ENCODE measurements at places on chromosomes 6 and 20.

DNA sequence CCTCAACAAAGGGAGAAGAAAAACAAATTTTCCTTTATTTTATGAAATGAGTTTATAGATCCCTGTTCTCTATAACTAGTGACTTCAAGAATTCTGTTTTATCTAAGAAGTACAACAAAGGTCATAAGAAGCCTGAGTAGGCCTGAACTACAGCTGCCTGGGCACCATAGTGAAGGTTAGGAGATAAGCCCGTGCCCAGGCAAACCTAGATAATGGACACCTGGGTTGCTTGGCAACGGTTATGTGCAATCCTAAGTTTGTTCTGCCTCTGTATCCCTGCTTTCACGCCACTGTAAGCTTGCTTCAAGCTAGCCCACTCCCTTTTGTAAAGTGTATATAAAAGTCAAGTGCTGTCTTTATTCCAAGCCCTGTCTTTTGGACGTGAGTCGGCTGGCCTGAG lies 23.2 kb downstream of the SCGN start:
- no peak for DNase-seq

- DNase-seq, result no peak
Measured at GRCh38 chr6:1600764-1601157, 9.0 kb upstream of the FOXC1 start.

DNA sequence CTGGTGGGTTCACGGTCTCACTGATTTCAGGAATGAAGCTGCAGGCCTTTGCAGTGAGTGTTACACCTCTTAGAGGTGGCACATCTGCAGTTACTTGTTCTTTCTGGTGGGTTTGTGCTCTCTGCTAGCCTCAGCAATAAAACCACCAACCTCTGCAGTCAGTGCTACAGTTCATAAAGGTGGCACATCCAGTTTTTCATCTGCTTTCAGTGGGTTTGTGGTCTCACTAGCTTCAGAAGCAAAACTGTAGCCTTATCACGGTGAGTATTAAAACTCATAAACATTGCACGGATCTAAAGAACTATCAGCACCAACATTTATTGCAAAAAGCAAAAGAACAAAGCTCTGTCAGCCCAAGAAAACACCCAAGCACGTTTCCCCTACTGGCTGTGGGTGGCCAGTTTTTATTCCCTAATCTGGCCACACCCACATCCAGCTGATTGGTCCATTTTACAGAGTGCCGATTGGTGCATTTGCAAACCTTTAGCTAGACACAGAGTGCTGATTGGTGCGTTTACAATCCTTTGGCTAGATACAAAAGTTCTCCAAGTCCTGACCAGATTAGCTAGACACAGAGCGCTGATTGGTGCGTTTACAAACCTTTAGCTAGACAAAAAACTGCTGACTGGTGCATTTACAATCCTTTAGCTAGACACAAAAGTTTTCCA lies 3.4 kb upstream of the TMEM14C start:
- no peak for DNase-seq

- no peak for DNase-seq
Measured at GRCh38 chr6:143333749-143334520, 116.6 kb downstream of the ADAT2 start.

DNA sequence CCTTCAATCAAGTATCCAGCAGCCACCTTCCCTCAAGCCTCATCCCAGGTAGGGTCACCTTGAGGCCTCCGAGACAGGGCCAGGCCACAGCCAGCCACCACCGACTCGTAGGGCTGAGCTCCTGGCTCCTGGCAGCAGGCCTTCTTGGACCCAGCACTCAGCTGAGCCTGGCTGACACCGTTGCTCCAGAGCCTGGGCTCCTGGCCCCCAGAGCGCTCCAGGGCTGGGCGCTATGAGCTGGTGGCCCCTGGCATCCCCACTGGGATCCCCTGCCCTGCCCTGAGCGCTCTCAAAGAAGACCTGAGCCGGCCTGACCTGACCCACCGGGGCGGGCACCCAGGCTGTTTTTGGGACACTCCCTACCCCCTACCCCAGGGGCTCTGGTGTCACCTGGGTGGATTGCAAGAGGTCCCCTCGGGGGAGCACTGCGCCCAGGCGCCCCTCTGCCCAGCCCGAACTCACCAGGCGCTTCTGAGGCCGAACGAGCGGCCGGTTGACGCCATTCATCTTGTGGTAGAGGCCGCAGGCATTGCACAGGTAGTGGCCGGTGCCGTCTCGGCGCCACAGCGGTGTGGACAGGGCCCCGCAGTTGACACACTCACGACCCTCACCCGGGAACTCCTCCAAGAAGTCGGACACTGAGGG lies 2.7 kb downstream of the GATA5 start:
- no peak for DNase-seq

DNA sequence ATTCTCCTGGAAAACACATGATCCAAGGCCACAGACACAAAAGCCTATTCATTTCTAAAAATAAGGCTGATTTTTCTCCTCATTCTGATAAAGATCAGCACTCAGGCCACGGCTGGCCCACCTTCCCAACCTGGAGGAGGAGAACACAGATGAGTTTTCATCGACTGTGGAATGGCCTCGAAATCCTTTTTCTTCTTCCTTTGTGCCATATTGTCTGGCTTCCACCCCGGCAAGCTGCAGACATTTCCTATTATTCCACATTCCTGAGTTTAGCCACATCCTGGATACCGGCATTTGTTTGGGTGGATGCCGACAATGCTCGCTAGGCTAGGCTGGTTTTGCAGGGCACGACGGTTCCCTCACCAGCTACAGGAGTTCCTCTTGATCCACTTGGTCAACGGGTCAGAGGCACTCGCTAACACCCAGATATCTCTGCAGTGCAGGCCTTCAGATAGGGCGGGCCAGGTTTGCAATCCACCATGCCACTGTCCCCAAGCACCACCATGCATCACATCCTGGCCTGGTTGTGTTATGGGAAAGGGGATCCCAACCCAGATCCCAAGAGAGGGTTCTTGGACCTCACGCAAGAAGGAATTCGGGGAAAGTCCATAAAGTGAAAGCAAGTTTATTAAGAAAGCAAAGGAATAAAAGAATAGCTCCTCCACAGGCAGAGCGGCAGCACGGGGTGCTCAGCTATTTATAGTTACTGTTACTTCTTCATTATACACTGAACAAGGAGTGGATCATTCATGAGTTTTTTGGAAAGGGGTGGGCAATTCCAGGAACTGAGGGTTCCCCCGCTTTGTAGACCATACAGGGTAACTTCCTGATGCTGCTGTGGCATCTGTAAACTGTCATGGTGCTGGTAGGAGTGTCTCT lies 4.2 kb upstream of the CTSZ start:
- DNase-seq, result no peak

- DNase-seq, result no peak
Measured at GRCh38 chr6:110488606-110489190, 12.3 kb upstream of the SLC22A16 start.

DNA sequence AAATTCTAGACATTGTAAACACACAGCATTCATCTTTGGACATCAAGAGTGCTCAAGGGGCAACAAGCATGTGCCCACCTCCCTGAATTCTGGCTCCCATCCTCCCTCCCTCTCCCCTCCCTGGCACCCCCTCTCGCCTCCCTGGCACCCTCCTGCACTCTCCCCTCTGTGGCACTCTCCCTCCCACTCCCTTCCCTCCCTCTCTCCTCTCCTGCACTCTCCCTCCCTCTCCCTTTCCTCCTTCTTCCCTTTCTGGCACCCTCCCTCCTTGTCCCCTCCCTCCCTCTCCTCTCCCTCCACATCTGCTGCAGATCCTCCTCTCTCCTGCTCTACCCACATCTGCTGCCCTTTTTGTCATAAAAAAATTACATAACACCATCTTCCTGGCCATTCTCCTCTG lies 113.0 kb upstream of the SLC22A23 start:
- DNase-seq, result no peak

DNA sequence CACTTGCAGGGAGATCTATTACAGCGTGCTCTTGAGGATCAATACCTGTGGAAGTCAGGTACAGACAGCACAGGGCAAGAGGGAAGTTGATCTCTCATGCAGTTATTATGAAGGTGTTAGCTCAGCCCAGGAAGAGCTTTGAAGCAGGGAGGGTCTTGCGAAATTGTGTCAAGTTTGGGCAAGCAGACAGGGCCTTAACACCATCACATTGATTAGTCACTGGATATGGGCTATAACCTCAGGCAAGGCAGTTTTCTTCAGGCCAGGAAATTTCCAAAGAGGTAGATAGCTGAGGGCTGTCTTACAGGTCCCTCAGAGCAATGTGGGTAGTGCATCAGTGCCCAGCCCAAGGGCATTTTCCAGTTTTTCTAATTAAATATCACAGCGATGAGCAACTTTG lies 643.8 kb downstream of the DHX35 start:
- DNase-seq, result no peak

- DNase-seq, result no peak
Measured at GRCh38 chr6:45044510-45045252, 283.4 kb upstream of the RUNX2 start.

GRCh38 chr6:24524805-24525204 lies 30.0 kb downstream of the ALDH5A1 start:
- no peak for DNase-seq

GRCh38 chr6:52728394-52728793 lies 34.9 kb downstream of the GSTA2 start:
- DNase-seq, result no peak

GRCh38 chr20:23132930-23133559 lies 46.9 kb upstream of the CD93 start:
- DNase-seq, result no peak

DNA sequence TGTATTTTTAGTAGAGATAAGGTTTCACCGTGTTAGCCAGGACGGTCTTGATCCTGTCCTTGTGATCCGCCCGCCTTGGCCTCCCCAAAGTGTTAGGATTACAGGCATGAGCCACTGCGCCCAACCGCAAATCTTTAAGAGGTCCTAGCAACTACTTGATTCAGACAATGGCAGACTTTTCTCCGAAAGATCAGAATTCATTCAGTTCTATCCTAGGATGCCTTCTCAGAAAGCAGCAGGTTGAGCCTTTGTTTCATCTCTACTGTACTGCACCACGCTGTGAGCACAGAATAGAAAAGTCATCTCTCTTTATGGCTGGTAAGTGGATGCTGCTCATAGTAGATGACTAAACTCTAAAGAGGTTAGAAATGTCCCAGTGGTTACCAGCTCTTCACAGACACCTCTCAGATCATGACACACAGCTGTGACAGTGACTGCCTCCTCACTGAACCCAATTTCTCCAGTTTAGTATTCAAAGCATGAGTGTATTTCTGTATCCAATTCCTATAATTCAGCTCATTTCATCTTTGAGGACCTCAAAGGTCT lies 6.0 kb upstream of the HSF2 start:
- no peak for DNase-seq

DNA sequence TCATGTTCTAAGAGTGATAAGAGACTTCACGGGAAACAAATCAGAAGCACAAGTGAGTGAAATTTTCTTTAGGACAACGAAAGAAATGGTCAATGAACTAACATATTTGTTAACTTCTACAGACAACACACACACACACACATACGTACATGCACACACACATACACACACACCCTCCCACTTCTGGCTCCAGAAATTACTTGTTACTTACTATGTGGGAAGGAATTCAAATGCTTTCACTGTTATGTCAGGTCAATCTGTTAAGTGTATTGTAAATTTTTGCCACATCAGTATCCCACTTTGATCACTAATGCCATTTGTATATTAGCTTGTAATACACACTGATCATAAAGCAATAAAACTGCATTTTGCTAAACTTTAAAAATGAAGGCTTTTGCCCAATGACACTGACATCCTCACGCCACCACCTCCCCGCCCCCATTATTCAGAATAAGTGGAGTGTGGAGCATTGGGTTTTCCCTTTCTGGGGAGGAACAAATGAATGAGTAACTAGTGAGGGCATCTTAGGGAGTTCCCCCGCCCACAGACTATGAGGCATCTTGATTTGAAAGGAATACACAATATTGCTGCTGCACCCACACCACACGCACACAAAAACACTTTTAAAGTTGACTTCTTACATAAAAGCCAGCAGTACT lies 76.2 kb downstream of the ATXN1 start:
- DNase-seq, result peak; percentile 80

DNA sequence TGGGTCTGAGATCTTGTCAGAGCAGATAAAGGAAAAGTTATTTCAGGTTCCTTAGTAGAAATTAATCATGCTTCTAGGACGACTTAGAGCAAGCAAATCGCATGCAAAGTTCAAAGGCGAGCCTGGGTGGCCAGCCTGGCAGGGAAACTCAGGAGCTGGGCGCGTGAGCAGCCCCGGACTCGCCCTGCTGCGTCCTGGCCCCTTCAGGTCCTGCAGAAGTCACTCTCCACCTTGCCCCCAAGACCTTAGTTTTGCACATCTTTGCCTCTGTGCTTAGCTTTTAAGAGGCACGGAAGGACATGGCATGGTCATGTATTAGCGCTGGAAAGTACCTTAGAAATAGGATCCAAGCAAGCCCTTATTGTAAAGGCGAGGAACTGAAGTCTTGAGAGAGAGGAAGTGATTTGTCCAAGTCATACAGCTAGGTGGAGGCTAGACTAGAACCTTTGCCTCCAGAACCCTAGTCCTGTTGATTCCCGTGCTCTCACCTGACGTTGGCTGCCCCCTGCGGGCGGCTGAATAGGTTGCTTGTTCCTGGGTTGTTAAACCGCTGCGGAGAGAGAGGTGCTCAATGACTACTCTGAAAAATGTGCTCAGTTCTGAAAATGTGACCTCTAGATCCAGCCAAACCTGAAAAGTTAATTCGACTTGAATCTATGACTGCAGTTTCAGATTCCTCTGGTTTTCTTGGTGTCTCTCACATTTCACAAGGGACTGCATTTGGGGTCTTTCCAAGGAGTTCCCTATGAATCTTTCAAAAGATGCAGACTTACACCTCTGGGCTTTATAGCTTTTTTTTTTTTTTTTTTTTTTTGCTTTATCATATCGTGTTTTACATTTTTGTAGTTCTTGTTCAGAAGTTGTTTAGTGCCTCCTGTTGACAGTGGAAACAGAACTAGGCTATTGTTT lies 2.7 kb downstream of the MYB start:
- DNase-seq, result peak; percentile 51

DNA sequence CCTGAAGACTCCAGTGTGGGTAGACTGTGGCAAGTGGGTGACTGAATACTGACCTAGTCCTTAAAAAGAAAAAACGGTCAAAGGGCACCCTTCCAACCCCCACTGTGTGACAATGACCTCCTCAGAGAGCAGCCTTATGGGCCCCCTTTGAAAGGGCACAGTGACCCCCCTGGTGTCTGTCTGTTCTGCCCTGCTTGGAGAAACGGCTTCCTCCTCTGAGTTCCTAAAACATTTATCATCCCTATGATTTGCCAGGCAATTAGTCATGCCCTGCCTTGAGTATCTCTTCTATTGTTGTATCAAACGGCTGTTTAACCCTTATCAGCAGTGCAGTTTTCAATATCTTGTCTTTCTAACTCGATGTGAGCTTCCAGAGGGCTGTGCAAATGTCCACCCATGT lies 21.0 kb upstream of the STX16 start:
- no peak for DNase-seq

DNA sequence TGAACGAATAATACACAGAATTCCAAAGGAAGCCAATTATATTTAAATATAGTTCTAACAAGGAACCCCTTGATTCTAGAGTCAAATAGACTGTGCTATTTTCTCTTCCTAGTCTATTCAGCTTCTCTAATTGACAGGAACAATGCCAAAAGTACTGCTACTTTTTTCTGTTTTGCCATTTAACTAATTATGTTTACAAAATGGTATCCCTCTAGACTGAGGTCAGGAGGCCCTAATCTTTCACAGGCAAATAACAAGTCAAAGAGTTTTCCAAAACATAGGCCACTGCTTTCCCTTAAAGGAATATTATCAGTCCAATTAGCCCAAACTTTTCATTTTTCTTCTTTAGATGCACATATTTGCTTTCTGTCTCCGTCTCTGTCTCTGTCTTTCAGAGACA lies 539.3 kb downstream of the RFPL4B start:
- no peak for DNase-seq
